ENCODE measurements at places on chromosomes 7 and 10.

DNA sequence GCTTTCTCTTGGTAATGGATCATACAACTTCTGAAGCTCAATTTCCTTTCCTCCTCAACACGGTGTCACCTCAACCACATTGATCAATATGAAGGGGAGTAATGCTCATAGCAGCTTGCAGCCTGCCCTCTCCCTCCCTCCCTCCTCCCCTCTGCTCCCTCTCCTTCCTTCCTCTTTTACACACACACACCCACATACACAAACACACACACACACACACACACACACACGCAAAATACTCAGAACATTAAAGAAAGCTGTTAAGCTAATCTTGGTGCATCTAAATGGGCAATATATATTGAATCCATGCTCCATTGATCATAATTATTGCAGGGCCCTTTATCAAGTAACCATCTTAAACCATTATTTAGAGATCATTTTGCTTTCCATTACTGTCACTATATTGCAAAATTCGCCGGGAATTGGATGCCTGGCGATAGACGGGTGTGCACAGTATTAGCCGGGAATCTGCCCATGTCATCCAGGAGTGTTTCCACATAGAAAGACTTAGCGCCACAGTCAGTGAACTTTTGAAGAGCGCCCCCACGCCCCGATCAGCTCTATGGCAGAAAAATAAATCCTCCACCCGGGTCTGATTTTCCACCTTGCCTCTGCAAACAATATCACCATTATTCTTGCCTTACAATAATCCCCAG is 122.0 kb downstream of the PRLHR start:
- DNase-seq = no peak

- DNase-seq = no peak
Measured at GRCh38 chr10:28326516-28327490, 23.9 kb upstream of the MPP7 start.

GRCh38 chr7:70703785-70704184 is 428.2 kb upstream of the GALNT17 start:
- DNase-seq = no peak

DNA sequence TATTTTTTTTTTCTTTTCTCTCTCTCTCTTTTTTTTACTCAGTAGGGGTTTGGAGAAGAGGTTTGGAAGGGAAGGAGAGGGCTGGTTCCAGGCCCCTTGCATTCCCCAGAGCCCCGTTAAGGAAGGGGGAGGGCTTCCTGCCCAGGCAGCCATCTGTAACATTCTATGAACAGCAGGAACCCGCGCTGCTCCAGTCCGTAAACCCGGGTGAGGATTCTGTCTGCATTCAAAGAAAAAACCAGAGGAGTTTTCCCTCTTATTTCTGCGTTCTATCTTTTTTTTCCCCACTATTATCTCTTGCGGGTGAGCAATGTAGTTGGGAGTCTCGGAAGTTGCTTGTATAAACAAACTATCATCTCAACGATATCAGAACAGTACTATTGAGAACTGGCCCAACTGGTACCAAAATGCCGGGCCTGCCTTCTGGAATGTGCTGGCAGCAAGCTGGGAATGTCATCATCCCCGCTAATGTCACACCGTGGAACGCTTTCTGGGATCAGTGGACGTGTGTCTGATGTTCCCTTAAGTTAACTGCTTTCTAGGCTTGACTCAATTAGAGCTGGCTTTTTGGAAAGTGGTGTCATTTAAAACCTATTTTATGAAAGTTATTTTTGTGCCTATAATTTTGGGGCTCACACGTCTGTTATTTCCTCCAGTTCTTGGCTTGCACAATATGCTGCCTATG is 153.1 kb upstream of the MEOX2 start:
- no peak for DNase-seq
